Left kidney (tissue), 8 donors: ENCODE measurements at places on chromosomes 6 and 20. TPM values are rescaled to one million over a fixed set of nuclear protein-coding genes. Genes with fewer than 3 reads are reported as not detected.

- peak; percentile 26 for DNase-seq
Measured at GRCh38 chr20:43459022-43459942, 1.6 kb downstream of the SRSF6 start.

GRCh38 chr6:27742833-27743573 is 169.2 kb downstream of the OR2B2 start:
- DNase-seq: no peak

The ID4 gene
- polyA plus RNA-seq: 136 TPM

DNA sequence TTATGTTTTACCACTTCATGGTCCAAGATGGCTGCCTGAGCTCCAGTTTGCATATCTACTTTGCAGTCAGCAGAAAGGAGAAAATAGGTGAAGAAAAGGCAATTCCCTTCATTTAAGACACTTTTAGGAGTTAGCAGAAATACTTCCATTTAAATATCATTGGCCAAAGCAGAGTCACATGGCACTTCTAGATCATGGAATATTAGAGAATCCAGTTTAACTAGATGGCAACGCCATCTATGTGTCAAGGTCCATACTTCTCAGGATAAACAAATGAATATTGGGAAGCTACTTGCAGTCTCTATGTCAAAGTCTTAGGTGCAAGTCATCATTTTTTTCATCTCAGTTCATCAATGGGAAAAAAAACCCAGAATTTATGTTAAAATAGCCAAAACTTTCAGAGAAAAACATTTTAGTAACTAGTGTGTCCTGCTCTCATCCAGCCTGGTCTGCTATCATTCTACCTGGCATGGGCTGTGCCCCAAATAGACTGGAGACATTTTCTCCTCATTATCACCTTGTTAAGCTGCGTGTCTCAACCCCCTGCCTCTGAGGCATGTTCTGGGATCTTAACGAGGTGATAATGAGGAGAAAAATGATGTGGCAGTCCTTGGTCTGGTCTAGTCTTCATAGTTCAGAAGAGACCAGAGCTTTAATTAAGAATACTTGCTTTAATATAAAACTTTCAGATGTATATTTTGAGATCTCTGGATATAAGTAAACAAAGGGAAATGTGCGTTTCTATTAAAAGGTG is 227.3 kb downstream of the TBX18 start:
- DNase-seq: no peak

DNA sequence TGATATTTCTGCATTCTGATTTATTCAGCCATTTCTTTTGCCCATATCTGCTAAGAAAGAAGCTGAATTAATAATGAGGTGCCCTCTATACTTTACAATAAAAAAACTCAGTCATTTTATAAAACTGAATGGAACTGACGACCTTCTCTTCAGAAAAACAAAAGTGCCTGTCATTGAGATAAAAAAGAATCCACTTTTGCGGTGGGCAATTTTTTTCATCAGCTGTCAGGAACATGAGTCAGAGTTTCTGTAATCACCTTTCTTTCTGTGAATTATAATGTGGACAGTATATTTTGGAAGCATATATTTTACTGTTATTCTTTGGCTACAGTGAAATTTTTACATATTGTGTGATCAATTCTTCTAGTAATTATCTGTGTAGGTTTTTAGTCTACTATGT is 33.4 kb downstream of the IL20RA start:
- DNase-seq: no peak

DNA sequence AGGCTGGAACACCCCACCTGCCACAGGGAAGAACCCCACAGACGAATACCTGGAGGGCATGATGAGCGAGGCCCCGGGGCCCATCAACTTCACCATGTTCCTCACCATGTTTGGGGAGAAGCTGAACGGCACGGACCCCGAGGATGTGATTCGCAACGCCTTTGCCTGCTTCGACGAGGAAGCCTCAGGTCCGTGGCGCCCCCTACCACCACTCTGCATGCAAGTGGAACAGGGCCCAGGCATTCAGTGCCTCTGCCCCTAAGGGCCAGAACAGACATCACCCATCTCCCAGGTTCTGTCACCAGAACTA is 6.6 kb downstream of the MYL9 start:
- DNase-seq: no peak

DNA sequence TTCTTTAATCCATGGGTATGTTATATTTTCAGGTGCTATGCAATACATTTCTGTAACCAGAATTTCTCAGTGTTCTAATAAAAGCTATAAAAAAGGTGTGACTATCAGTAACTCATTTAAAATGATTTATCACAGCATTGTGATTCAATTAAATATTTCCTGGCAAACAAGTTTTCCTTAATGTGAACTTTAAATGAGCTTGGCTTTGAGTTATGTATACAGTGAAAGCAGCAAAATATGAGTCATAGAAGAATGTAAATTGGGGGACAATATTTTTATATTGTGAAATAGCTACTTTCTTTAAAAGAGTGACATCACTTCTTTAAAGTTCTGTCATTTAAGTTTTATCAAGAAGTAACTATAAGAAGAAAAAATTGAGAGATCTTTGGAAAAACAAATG is 484.9 kb upstream of the MAN1A1 start:
- DNase-seq: no peak

- DNase-seq: no peak
Measured at GRCh38 chr6:12941422-12941821, 224.9 kb downstream of the PHACTR1 start.

GRCh38 chr6:42569102-42570028 is 5.5 kb downstream of the UBR2 start:
- DNase-seq: no peak

The LINC00237 gene
- not detected for polyA plus RNA-seq

The NRM gene
- polyA plus RNA-seq: 38.1 TPM

DNA sequence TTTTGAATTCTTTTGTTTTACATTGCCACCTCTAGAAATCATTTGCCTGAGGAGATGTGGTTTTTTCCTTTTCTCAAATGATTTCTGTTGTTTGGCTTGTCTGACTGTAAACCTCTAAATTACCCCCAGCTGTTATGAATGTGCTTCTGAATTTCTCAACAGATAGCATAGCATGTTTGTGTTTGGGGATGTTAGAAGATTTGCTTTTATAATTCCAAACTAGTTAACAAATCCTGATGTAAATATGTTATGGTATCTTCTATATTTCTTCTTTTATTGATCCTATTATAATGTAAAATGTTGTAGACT is 31.6 kb upstream of the EZR start:
- no peak for DNase-seq

DNA sequence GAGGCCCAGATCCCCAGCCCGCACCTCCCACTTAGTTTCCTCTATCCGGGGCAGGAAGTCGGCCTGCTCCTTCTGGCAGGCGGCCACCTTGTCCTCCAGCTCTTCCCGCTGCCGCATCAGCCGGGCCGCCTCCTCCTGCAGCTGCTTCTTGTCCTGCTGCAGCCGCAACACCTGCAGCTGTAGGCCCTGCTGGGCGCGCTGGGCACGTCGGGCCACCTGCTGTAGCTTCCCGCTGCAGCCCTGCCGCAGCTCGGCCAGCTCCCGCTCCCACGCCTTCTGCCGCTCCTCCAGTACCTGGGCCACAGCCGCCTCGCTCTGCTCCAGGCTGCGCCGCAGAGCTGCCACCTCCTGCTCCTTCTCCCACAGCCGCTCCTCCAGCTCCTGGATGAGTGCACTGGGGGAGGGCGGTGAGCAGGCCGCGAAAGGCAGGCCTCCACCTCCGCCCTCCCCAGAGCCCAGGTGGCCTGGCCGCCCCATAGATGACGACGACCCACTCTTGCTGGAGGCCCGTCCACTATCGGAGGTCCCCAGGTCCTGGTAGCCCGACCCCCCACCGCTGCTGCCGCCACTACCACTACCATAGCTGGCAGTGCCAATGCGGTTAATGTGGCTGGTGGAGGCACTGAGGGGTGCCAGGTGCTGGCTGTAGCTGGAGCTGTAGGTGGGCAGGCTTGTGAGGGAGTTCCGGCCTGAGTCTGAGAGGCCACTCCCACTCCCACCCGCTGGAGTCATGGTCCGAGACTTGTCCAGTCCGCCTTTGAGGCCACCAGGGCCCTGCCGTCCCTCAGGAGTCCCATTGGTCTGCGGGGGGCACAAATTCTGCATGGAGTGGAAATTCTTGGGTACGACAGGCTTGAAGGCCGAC is 6.0 kb upstream of the FASTKD5 start:
- DNase-seq: no peak

DNA sequence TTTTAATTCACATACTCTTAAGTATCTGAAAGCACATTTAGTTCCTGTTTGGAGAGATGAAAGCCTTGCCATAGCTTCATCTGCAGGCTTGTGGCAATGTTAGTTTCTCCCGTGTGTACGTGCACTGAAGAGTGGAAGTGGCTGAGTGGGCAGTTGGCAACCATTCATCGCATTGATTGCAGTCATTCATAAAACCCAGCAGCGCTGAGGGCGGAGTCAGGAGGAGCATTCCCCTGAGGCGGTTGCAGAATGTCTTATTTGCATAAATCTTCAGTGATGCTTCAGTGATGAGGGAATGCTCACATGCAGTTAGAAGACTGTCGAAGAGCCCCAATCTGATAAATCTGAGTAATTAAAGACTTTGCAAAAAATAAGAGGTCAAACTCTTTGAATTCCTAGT is 79.1 kb downstream of the RIMS1 start:
- DNase-seq: no peak

DNA sequence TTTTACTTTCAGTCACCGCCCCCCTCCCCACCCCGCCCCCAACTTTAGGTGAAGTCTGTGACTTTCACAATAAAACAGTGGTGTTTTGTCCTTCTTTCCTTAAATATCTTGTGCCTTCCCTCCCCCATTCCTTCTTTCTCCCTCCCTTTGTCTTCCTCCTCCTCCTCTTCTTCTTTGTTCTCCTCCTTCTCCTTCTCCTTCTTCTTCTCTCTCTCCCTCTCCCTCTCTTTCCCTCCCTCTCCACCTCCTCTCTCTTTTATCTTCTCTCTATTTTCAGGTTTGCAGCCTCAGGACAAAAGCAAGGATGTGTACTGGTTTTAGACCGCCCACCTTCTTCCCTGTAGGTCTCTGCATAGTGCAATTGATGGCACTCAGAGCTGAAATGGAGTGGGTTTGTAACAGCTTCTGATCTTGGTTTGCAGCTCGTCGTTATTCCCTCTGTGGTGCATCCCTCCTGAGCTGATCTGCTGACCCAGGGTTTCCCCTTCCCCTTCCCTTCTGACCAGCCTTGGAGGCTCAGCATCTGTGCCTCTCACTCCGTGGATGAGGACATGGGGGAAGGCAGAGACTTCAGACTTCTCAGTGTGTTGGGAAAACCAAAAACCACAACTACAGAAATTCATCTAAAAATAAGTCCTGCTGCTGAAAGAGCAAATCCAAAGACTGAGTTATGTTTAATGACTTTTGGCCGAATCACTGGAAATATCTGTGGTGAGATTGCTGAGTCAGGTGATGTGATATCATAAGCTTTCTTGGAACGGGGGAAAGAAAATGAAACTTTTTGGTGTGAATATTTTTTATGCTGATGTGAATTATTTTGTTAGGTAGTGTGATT is 6.9 kb downstream of the VGLL2 start:
- no peak for DNase-seq

The TCF21 gene
- polyA plus RNA-seq: 202 TPM

DNA sequence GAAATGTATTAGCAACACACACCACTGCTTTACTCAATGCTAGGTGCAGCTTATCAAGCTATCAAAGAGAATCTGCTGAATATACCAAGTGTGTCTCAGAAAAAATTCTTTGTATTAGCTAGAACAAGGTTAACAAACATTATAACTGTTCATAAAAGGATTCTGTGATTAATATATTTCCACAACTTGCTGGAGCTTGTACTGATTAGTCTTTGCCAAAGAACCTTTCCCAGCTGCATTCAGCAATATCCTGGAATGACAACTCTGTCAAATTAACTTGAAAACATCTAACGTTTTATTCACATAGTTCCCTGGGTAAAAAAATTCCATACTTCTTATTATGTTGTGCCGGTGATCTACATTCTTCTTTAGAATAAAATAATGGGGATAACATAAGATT is 252.7 kb downstream of the FOXC1 start:
- no peak for DNase-seq

The MOXD1 gene
- 197 TPM for polyA plus RNA-seq

The C6orf89 gene
- polyA plus RNA-seq: 51.5 TPM

GRCh38 chr6:137933696-137934095 is 66.6 kb downstream of the TNFAIP3 start:
- DNase-seq: no peak

The PROKR2 gene
- polyA plus RNA-seq: not detected

- DNase-seq: no peak
Measured at GRCh38 chr6:13026557-13026956, 301.8 kb downstream of the TBC1D7 start.

DNA sequence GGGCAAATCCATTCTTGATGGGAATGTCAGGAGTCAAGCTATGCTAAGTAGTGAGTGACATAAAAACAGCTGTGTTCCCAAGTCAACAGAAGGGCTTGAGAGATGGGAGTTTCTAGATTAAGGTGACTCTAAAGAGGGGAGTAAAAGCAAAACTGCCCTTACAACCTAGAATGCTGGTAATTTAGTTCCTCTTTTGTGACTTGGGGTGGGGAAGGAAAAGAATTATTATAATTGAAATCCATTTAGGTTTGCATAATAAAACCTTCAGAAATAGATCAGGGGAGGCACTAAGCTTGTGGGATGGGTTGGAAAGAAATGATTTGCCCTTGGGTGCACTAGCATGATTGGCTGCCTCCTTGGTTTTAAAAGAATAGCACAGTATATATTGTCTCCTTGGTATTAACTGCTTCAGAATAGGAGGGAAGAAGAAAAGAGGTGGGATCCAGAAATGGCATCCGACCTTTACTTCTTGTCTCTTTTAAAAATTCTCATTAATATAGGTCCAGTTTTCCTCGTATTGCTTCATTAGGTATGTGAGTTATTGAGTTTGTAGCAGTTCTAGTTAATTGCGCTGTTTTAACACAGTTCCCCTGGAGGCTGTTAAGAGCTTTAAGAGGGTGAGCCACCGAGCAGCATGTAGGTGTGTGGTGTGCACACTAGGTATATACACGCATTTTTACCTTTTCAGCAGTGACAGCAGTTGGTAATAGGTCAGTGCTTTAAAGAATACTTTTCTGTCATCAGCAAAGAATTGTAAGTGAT is 95.3 kb upstream of the VSTM2L start:
- no peak for DNase-seq

The HRH3 gene
- polyA plus RNA-seq: 0.15 TPM

- no peak for DNase-seq
Measured at GRCh38 chr6:148983966-148984365, 237.1 kb downstream of the UST start.

The CD109 gene
- 15.2 TPM for polyA plus RNA-seq

- DNase-seq: peak; percentile 32
Measured at GRCh38 chr6:144008120-144008811, at the start of gene PLAGL1. TSS of gene PLAGL1 (minus strand) at chr6:144008259. CDS start at chr6:143948136, 60,123 bp downstream.

- DNase-seq: no peak
Measured at GRCh38 chr6:129184324-129184723, 301.4 kb downstream of the LAMA2 start.

- no peak for DNase-seq
Measured at GRCh38 chr6:8084586-8084985, 17.8 kb downstream of the EEF1E1 start.

GRCh38 chr6:145816392-145816791 is 1.8 kb upstream of the FBXO30 start:
- no peak for DNase-seq

The LY6G6D gene
- polyA plus RNA-seq: not detected

GRCh38 chr6:52254731-52255378 is 10.6 kb upstream of the IL17F start:
- no peak for DNase-seq

GRCh38 chr6:142881290-142881689 is 63.7 kb downstream of the HIVEP2 start:
- DNase-seq: no peak
